ENCODE measurements at places on chromosomes 5 and 9. TPM values are rescaled to one million over a fixed set of nuclear protein-coding genes. Genes with fewer than 3 reads are reported as not detected.

GRCh38 chr5:553874-554273 is 29.6 kb upstream of the SLC9A3 start:
- no peak for DNase-seq

DNA sequence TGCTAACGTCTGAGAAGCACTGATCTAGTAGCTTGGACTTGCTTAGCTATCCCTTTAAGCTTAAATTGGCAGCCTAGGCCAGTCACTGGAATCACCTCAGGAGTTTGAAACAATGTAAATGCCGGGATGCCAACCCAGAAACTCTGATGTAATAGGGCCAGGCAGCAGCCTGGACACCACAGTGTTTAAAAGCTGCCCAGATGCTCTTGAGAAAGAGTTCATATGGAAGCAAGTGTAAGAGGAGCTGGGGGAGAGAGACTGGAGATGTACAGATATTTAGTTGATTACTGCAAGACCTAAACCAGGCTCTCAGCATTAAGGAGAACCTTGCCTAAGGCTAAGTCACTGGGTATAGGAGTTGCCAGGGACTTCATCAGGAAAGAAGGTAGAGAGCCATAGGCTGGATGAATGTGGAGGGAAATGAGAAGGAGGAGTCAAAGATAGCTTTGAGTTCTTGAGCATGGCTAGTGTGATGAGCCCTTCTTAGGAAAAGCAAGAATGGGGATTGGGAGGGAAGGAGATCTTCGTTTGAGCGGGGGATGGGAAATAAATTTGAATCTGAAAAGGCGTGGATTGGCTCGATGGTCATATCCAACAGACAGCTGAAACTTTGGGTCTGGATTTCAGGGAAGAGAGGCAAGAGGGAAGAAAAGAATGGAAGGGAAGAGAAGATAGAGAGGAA is 392.9 kb upstream of the WWC1 start:
- no peak for DNase-seq

DNA sequence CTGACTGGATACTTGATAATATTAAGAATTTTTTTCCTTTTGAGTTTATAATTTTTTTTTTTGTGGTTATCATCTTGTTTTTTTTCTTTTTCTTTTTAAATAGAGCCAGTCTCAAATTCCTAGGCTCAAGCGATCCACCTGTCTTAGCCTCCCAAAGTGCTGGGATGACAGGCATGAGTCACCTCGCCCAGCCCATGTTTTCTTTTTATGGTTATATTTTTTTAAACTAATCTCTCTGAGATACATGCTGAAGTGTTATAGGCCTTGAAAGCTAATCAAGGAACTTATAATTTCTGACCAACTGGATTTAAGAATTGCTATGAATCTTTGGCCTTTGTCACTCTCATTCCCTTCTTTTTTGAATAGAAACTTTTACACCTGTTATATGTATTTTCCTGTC is 6.8 kb upstream of the AMACR start:
- no peak for DNase-seq

- DNase-seq, result no peak
Measured at GRCh38 chr5:151679421-151680155, 7.1 kb downstream of the SPARC start.

- peak; percentile 31 for DNase-seq
Measured at GRCh38 chr9:92634712-92635605, 35.0 kb downstream of the IPPK start.

GRCh38 chr9:36779582-36779981 is 206.9 kb downstream of the MELK start:
- no peak for DNase-seq

- DNase-seq, result no peak
Measured at GRCh38 chr9:92558612-92559374, 23.0 kb upstream of the ECM2 start.

GRCh38 chr5:57802131-57802530 is 319.5 kb upstream of the ACTBL2 start:
- no peak for DNase-seq

- peak; percentile 55 for DNase-seq
Measured at GRCh38 chr9:74444369-74444768, 52.8 kb upstream of the RORB start.

GRCh38 chr5:175309218-175309810 is 134.7 kb downstream of the DRD1 start:
- no peak for DNase-seq

- no peak for DNase-seq
Measured at GRCh38 chr9:133368249-133368881, 7.5 kb downstream of the SURF4 start.

- DNase-seq, result no peak
Measured at GRCh38 chr5:179331591-179332375, 13.5 kb downstream of the ADAMTS2 start.

DNA sequence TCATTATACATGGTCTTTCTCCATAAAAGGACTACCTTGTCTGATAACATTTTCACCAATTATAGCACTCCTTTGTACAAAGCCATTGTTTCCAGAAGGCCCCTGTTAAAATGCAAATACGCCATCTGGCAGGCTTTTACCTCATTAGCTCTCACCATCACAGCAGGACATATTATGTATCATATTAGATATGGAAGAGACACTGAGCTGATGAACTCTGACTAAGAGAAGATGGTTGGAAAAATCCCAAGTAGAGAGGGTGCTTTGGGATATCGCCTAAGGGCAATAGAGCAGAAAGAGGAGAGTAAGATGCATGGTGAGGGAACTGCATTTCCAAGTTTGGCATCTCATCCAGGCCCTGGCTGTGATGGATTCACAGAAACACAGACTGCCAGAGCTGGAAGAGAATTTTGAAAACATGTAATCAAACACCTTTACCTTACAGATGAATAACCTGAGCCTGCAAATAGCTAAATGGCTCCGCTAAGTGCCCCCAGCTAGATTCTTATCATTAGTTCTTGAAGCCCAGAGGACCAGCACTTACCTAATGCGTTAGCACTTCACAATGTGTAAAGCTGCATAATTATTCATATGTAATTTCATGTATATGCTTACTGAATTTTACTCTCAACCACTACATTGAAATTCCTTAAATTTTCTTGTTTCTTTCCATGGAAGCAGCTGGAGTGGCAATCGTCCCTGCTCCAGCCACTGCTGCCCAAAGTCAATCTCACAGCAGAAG is 393.6 kb upstream of the IZUMO3 start:
- no peak for DNase-seq

DNA sequence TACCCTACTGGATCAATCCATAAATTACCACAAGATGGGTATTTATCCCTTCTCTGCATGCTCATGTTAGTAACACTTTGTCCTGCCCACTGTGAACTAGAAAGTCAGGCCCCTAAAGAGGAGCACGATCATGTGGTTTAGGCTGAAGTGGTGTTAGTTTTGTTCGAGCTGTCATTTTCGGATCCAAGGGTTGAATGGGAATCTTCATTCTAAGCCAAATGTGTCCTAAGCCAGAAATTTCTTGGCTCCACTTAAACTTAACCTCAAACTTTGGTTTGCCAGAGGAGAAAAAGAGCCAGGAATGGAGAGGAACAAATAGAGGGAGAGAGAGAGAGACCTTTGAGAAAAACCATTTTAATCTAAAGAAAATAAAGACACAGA is 837.7 kb upstream of the ZNF608 start:
- DNase-seq, result no peak

- DNase-seq, result no peak
Measured at GRCh38 chr5:141835928-141836670, 42.1 kb downstream of the PCDH1 start.

DNA sequence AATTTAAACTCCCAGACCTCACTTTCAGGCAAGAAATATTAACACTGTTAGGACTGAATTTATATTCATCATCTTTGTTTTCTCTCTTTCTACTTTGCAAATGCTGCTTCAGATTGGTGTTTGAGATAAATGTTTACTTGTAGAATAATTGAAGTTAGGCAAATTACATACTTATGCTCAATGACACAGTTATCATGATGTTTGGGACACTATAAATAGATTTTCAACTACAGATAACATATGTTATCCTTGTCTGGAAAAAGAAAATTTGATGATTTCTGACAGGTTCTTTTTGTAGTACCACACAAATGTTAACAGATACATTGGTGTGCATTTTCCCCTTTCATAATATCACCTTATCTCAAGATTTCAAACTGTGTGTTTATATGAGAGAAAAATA is 7.9 kb downstream of the PRR16 start:
- no peak for DNase-seq

DNA sequence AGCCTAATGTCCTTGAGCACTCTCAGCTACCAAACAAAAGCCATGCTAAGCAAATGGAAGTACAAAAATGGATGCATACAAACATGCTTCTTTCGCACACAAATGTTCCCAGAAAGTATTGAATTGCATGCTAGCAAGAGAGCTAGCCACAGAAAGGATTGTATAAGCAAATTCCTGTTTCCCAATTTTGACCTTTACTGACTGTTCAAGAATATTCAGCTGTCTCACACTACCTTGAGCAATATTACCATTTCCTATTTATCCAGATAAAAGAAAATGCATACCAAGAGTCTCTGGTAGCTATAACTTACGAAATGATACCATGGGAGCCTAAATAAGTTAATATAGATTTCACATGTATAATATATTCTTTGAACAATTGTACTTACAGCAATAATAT is 264.6 kb downstream of the TMEM167A start:
- DNase-seq, result no peak

GRCh38 chr9:269081-269711 is 54.5 kb downstream of the DOCK8 start:
- DNase-seq, result no peak

- no peak for DNase-seq
Measured at GRCh38 chr9:83639266-83639665, 16.3 kb downstream of the IDNK start.

DNA sequence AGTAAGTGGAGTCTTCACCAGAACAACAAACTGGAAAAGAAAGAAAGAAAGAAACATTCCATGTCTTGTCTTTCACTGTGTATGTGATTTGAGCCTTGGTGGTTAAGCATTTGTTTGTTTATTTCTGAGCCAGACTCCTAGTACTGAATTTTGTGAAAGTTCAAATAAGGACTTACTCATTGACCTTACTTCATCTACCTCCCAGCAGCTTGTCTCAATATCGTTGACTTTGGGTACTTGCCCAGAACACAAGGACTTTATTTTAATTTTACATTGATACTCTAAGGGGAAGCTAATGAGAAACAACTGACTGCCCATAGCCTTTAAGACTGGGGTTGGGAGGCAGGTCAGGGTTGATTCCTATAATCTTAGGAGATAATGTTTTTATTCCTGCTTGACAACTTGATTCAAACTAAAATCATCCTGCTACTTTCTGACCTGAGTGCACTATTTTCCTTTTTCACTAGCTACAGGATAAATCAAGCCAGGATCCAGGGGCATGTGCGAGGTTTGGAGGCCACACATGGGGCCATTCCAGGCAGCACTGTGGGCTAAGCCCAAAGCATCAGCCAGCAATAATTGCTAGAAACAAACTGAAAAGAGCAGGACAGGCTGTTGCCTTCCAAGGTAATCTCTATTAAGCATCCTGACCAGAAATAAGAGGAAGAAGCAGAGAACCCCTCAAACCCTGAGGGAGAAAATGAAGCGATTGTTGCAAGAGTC is 138.9 kb upstream of the RUSC2 start:
- DNase-seq, result no peak

- DNase-seq, result no peak
Measured at GRCh38 chr9:127977009-127977883, 3.5 kb downstream of the EEIG1 start.

GRCh38 chr5:80871541-80871961 is 88.6 kb upstream of the RASGRF2 start:
- peak; percentile 64 for DNase-seq

GRCh38 chr5:127306036-127306435 is 15.4 kb downstream of the MEGF10 start:
- DNase-seq, result no peak

DNA sequence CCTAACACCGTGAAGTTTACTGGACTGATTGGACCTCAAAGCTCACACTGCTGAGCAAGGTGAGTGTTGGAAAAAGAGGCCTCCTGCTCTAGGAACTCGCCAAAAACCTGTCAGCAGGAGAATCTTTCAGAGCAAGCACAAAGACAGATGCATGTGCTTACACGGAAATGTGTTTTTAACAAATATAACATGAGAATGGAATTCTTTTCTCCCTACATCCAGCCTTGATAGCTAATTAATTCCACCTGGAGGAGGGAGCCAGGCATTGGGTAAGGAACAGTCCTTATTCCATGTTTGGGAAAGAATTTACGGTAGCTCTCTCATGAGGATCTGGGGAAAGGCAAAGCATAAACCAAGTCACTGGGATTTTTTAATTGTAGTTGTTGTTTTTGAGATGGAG is 98.8 kb downstream of the KLF4 start:
- DNase-seq, result no peak

DNA sequence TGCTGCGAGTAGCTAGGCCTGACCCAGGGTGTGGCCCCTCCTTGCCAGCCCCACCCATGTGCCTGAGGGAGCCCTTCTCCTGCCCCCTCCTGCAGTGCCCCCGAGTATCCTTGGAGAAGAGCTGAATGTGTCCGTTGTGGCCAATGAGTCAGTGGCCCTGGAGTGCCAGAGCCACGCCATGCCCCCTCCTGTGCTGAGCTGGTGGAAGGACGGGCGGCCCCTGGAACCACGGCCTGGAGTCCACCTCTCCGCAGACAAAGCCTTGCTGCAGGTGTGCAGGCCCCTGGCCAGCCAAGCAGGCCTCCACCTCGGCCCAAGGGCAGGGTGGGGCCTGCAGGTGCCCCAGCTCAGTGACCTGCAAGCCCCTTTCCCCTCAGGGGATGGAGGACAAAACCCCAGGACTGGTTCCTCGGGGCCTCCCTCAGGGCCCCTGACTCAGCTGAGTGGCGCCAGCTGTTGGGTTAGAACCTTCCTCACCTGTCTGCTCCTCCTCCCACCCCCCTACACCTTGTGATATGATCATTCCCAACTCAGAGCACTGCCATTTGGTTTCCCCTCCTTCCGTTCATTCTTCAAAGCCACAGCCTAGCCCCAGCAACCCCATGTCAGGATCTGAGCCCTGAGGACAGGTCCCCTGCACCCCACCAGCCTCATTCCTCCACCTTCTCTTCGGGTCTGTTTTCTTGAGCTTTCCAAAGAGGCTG is 80.0 kb upstream of the ASS1 start:
- no peak for DNase-seq

SLC25A25 gene
- 8.7 TPM for total RNA-seq

SPATA31D4 gene
- not detected for total RNA-seq

MBLAC2 gene
- 5.5 TPM for total RNA-seq

MTMR12 gene
- 19.3 TPM for total RNA-seq

CXCL14 gene
- 0.44 TPM for total RNA-seq

C9orf50 gene
- not detected for total RNA-seq

LAMC3 gene
- not detected for total RNA-seq

ERCC6L2 gene
- 33.2 TPM for total RNA-seq

PLPP7 gene
- not detected for total RNA-seq

CORO2A gene
- total RNA-seq, result 39.3 TPM

FAM221B gene
- not detected for total RNA-seq

ADAMTS12 gene
- total RNA-seq, result 0.14 TPM

NTRK2 gene
- total RNA-seq, result under 0.01 TPM

PCDHGB1 gene
- not detected for total RNA-seq

PCDHA12 gene
- total RNA-seq, result 0.03 TPM

MACIR gene
- 11.4 TPM for total RNA-seq

HMCN2 gene
- not detected for total RNA-seq
